Hematopoietic multipotent progenitor cell treated with erythropoietin and hydrocortisone succinate and interleukin-3 and kit ligand, for 4 days (in vitro differentiated cells): ENCODE measurements at places on chromosomes 12 and 14.
A peak's percentile ranks its signal among the peaks of the same experiment; 100 is the strongest.

GRCh38 chr14:38554026-38554425, 298.1 kb upstream of the CLEC14A start:
- DNase-seq = no peak

DNA sequence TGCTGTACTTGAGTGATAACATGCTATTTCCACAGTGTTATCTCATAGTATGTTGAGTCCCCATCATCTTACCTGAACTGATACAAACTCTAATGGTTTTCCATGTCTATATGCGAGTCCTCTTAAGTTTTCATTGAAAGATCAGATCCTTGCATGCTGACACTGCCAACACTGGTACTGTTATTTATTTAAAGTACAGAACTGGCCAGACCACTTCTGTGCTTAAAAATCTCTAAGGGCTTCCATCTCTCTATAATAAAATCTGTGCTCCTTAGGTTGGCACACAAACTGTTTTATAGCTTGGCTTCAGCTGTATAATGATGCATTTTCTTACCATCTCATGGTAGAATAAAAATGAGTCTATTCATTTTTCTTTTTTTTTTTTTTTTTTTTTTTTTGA, 188.1 kb downstream of the ERC1 start:
- no peak for DNase-seq

GRCh38 chr12:68370006-68370590, 37.9 kb upstream of the MDM1 start:
- peak; percentile 67 for DNase-seq

DNA sequence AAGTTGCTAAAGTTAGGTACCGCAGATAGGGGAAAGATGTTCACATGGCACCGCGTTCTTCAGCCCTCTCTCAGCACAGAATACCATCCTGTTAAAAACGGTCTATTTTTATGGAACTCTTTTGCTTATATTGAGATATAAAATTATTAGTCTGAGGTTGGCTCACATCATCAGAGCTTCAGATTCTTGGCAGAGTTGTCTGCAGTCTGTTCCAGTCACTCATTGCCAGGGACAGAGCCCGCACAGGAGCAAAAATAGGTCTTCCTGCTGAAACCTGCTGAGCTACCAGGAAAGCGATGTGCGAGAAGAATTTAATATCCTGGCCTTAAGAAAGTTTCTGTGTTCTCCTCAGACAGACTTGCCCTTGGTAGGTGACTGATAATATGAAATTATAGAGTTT, 249.8 kb downstream of the VRK1 start:
- no peak for DNase-seq

DNA sequence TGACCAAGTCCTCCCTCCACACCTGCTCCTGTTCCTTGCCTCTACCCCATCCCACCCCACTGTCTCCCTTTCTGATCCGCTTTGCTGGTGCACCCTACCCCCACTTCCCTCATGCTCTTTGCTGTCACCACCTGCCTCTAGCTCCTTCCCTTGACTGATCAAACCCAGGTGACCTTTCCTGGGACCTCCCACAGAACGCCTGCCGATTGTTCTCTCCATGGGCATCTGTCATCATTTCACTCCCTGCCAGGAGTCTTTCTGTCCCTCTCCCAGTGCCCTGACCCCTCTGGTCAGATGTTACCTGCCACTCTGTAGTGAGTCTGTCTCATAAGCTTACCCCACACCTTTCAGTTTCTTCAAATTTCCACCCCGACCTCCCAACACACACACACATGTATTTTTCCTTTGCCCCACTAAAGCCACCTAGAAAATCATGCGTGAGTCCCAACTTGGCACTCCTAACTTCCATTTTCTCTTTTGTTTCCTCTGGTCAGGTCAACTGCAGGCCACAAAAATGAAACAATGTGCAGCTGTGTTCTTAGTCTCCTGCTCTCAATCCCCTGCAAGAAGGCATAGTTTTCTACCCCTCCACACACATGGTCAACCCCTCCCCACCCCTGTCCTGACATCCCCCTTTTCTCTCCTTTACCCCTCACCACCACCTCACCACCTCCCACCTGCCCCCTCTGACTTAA, 229.8 kb downstream of the DPF3 start:
- DNase-seq = no peak
